CD4-positive, alpha-beta T cell treated with Interleukin-6 for 4 hours (primary cell): ENCODE measurements at places on chromosomes 5 and 9.

- no peak for DNase-seq
These were observed 13.0 kb upstream of the C9orf72 start for GRCh38 chr9:27586304-27586703.

DNA sequence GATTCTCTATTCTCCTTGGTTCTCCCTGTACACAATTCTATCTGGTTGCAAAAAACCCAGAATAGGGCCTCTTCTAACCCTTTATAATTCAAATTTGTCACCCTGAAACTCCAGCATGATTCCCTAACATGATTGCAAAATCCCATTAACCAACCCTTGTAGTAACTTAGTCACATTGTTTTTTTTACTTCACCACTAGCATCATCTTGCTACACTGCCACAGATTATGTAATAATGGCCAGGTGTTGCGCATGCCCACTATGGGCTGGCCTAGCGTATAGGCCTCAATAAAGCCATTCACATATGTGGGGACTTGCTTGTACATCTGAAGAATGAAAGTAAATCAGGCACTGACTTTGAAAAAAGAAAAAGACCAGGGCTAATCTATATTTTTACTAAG, 25.7 kb downstream of the FAM170A start:
- no peak for DNase-seq

DNA sequence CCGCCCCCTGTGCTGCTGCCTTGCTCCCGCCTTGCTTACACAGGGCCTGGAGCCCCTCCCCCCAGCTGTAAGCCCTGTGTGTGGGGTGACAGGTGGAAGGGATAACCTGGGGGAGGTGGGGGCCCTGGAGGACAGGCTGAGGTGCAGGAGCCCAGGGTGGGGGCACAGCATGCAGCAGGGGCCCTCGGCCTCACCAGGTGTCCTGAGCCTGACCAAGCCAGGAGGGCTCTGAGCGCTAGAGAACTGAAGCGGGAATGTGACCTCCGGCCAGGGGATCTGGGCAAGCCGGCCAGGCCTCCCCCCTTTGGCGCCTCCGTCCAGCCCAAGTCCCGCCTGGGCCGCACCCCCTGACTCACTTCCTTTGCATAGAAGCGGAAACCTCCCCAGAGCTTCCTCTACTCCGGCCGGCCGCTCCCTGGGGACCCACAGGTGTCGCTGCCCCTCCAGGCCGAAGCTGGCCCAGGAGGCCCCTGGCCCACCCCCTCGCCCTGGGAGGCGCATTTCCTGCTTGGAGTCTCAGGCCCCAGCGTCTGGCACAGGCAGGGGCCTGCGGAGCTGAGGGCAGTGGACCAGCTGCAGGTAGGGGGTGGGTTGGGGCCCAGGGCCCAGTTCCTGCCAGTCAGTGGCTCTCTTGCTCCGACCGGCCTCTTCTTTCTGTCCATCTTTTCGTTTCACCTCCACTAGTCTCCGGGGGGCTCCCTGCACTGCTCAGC, at the start of gene TOR4A:
TOR4A (plus strand) TSS at position 398 of the 713 bp plus-strand sequence. CDS start 964 bp downstream, outside the sequence.
- peak; percentile 41 for DNase-seq

DNA sequence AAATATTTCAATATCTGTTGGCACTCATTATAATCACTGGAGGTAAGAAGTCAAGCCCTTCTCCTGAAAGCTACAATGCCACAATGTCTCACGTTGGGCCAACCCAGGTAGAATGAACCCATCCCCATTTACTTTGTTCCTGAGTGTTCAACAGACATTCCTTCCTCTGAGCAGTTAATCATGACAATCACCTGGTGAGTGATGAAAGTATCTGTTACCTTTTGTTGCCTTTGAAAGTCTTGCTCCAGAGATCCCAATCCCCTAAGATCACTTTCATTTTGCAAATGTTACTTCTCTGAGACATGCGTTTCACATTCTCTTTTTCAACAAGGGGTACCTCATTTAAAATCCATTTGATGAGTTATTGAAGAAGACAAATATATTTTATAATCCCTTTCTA, 49.3 kb upstream of the MSX2 start:
- no peak for DNase-seq

DNA sequence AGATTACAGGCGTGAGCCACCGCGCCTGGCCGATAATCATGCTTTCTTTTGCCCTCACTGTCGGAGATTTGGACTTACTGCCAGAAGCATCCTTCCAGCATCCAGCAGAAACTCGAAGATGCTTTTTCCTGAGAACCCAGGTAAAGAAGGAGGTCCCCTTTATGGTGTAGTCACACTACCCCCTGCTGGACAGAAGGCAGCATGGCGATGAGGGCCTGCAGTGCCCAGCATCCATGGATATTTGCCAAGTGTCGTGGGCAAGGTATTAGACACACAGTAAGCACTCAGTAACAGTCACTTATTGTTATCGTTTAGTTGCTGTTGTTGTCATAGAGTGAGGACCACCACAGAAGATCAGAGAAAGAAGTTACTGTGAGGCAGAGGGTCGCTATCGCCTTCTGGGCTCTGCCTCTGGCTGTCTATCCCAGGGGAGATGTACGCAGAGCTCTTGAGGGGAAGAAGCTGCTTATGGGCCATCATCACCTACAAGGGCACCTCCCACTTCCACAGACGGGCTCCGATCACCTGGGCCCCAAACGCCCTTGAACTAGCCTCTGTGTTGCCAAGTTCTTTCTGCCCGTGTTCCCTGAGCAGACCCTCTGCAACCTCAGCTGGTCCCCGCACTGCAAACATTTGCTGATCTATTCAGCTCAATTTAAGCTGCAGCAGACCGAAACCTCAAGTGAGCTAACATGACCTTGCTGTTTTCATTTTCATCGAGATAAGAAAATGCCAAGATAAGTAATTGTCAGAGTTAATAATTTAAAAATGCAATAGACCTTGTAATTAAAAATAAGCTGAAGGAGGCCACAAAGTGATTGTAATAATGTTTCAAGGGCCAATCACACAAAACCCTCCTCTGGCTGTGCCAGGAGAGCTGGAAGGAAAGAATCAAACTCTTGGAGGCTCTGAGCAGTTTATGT, 23.9 kb downstream of the C5orf15 start:
- peak; percentile 31 for DNase-seq

- DNase-seq, result no peak
These were observed 316.0 kb upstream of the PAPPA start for GRCh38 chr9:115837618-115838017.

GRCh38 chr5:151097820-151098767, 17.3 kb upstream of the TNIP1 start:
- peak; percentile 26 for DNase-seq

- DNase-seq, result no peak
These were observed 142.3 kb upstream of the ANKH start for GRCh38 chr5:15013654-15014463.

DNA sequence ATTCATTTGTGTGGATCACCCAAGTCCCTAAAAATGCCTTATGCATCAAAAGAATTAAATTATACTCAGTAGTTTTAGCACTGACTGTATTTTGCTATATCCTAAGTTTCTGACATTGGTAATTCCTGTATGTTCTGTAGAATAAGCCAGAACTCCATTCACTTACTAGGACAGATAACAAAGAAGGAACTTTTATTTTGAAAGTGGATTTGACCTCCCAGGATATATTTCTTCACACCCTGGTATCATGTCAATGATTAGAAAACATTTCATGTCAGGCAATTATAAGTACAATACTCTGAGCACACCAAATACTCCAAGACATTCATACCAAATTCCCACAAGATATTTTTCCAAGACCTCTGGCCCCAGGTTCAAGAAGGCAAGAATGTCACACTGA, 28.7 kb upstream of the MYOT start:
- no peak for DNase-seq
